ENCODE measurements at places on chromosomes 11 and 22.

GRCh38 chr11:130650456-130651030 is 202.1 kb downstream of the ADAMTS15 start:
- DNase-seq: peak; percentile 34

- no peak for DNase-seq
Observed at GRCh38 chr11:64845129-64845775, 799 bp upstream of the CDC42BPG start.

GRCh38 chr11:114061048-114061680 is 1.7 kb downstream of the ZBTB16 start:
- no peak for DNase-seq

- DNase-seq: no peak
Observed at GRCh38 chr11:13841393-13841792, 121.1 kb upstream of the SPON1 start.

- no peak for DNase-seq
Observed at GRCh38 chr22:26768952-26769351, 111.6 kb downstream of the MIAT start.
